ENCODE measurements at places on chromosomes 5 and 9.

DNA sequence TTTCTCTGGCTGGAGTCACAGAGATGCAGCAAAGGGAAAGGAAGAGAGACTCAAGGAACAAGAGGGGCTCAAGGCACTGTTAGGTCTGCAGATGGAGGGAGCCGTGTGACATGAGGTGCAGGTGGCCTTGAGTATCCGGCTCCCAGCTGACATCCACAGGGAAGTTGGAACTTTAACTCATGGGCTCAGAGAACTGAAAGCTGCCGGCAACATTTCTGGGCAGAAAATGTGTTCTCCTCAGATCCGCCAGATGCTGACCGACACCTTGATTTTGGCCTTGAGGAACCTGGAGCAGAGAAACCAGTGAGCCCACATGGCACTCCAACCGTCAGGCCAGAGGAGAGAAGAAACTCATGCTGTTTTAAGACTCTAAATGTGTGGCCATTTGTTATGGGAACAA lies 258.1 kb upstream of the IRX2 start:
- no peaks in the 10 kb centered on the region for H3K36me3 ChIP-seq
- H3K27me3 ChIP-seq: no peaks in the 10 kb centered on the region
- H3K4me1 ChIP-seq: no peaks in the 10 kb centered on the region
- no peak overlapping the region for H3K27ac ChIP-seq
- H3K4me3 ChIP-seq: no peak overlapping the region

GRCh38 chr9:69364510-69365150 lies 39.6 kb downstream of the ENTREP1 start:
- H3K36me3 ChIP-seq: no peaks in the 10 kb centered on the region
- H3K4me1 ChIP-seq: no peaks in the 10 kb centered on the region
- H3K27ac ChIP-seq: no peak overlapping the region
- H3K27me3 ChIP-seq: peaks cover 11% of the 10 kb centered on the region
- no peak overlapping the region for H3K4me3 ChIP-seq

DNA sequence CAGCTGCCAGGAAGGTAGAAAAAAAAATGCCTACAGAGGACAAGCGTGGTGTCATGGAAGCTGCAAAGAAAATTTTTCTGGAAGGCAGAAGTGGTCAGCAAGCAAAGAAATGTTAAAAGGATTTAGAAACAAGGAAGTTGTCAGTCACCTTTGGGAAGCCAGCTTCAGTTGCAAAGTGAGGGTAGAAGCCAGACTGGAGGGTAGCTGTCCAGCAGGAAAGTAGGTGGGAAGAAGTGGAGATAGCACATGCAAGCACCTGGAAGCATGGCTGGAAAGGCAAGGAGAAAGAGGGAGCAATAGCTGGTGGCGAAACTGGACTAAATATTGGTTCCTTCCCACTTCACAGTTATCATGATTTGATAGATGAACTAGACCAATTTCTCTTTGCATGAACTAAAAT lies 54.3 kb downstream of the ADRB2 start:
- H3K4me3 ChIP-seq: no peak overlapping the region
- H3K27me3 ChIP-seq: peaks cover 4% of the 10 kb centered on the region
- no peaks in the 10 kb centered on the region for H3K4me1 ChIP-seq
- H3K27ac ChIP-seq: no peak overlapping the region

GRCh38 chr9:103152473-103152872 lies 157.3 kb downstream of the CYLC2 start:
- H3K36me3 ChIP-seq: no peaks in the 10 kb centered on the region
- no peak overlapping the region for H3K27ac ChIP-seq
- H3K4me1 ChIP-seq: no peaks in the 10 kb centered on the region
- no peak for DNase-seq
- no peak overlapping the region for H3K4me3 ChIP-seq

DNA sequence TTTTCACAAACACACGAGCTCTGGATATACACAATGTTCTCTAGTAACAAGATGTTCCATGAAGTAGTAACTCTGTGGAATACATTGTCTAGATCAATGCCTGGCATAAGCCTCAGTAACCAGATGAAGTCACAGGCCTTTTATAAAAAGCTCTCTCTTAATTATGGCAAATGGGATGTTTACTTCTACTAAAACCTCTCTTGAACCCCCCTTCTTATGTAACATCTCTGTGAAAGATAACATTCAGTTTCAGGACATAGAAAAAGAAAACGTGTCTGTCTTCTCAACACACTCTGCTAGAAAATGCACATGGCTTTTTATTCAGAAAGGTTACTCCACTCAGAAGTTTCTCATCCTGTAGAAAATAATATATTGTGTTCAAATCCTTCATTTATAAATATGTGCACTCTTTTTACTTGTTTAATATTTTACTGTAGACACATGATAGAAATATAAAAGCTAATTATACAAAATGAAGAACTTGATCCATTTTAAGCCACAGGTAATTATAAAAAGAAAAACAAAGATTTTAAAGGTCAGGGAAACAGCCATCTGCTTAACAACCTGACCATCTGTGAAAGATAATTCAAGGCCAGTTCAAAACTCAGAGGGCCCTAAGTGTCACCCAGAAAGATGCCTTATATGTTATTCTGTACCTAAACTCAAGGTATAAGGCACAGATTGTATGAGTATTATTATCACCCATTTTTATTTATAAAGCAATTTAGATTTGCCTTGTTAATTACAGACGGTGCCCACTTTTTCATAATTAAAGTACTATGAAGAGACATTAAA lies 812.0 kb downstream of the CDH18 start:
- DNase-seq: no peak
- H3K4me1 ChIP-seq: no peaks in the 10 kb centered on the region
- no peak overlapping the region for H3K4me3 ChIP-seq
- H3K27ac ChIP-seq: no peak overlapping the region

GRCh38 chr5:124923131-124923530 lies 176.7 kb upstream of the ZNF608 start:
- no peak for DNase-seq
- H3K4me1 ChIP-seq: no peaks in the 10 kb centered on the region

DNA sequence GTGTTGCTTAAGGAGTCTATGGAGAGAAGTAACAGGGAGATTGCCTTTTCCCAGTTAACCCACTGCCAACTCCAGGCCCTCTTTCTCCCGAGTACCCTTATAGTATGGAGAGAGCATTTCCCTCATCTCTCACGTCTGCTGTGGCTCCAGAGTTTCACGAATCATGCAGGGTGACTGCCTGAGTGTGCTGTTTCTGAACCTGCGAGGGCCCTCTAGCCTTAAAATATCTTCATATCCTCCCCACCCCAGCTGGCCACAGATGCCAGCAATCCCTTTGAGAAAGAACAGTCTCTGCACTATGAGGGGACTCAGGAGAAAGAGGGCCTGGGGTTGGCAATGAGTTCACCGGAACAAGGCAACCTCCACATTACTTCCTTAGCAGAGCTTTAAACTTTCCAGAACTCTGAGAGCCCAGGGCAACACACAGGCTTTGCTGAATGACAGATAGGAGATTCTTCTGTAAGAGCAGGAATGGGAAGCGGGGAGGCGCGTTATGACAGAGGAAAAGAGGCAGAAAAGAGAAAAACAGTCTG lies 81.6 kb upstream of the ANKH start:
- H3K36me3 ChIP-seq: no peaks in the 10 kb centered on the region
- H3K4me3 ChIP-seq: no peak overlapping the region
- H3K4me1 ChIP-seq: no peaks in the 10 kb centered on the region
- H3K27ac ChIP-seq: no peak overlapping the region
- no peaks in the 10 kb centered on the region for H3K27me3 ChIP-seq

DNA sequence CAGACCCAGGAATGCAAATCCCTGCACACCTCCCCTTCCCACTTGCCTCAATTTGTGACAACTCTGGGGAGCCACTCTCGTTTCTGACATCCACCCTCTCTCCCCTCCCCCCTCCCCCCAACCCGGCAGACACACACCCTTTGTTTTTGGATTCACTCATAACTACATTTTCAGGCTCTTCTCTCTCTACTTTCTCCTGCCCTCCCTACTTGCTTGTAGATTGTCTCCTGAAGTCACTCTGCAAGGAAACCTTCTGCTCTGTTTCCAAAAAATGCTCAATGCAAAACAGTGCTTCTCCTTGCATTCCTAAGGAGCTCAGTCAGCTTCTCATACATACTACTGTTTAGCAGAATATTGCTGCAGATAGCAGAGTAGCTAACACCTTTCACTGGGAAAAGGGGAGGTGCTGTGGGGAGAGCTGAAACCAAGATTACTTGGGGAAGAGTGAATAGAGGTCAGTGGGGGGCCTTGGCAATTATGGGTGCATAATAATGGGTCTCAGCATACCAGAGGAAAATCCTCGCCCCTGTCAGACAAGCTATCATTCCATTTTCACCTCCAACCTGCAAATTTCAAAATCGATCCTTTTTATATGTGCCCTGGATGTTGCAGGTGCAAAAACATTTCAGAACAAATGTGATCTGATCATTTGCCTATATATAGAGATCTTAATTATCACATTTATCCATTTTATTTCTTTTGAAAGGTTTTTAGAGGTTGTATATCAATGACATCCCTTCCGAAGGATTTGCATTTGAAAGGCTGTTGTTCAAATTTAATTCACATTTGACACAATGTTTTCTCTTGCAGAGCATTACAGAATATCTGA lies 1860.7 kb upstream of the WWC1 start:
- DNase-seq: no peak
- H3K36me3 ChIP-seq: peaks cover 1% of the 10 kb centered on the region
- no peaks in the 10 kb centered on the region for H3K4me1 ChIP-seq
- no peaks in the 10 kb centered on the region for H3K27me3 ChIP-seq
- no peak overlapping the region for H3K27ac ChIP-seq

- no peak overlapping the region for H3K27ac ChIP-seq
- H3K36me3 ChIP-seq: no peaks in the 10 kb centered on the region
- no peak overlapping the region for H3K4me3 ChIP-seq
- no peaks in the 10 kb centered on the region for H3K27me3 ChIP-seq
- H3K4me1 ChIP-seq: peaks cover 33% of the 10 kb centered on the region
- no peak for DNase-seq
These were observed 4.0 kb downstream of the NADK2 start for GRCh38 chr5:36237751-36238150.

- no peaks in the 10 kb centered on the region for H3K36me3 ChIP-seq
- no peak overlapping the region for H3K27ac ChIP-seq
- H3K27me3 ChIP-seq: peaks cover 11% of the 10 kb centered on the region
- H3K4me1 ChIP-seq: no peaks in the 10 kb centered on the region
These were observed 136.7 kb upstream of the NFIL3 start for GRCh38 chr9:91560301-91560700.

DNA sequence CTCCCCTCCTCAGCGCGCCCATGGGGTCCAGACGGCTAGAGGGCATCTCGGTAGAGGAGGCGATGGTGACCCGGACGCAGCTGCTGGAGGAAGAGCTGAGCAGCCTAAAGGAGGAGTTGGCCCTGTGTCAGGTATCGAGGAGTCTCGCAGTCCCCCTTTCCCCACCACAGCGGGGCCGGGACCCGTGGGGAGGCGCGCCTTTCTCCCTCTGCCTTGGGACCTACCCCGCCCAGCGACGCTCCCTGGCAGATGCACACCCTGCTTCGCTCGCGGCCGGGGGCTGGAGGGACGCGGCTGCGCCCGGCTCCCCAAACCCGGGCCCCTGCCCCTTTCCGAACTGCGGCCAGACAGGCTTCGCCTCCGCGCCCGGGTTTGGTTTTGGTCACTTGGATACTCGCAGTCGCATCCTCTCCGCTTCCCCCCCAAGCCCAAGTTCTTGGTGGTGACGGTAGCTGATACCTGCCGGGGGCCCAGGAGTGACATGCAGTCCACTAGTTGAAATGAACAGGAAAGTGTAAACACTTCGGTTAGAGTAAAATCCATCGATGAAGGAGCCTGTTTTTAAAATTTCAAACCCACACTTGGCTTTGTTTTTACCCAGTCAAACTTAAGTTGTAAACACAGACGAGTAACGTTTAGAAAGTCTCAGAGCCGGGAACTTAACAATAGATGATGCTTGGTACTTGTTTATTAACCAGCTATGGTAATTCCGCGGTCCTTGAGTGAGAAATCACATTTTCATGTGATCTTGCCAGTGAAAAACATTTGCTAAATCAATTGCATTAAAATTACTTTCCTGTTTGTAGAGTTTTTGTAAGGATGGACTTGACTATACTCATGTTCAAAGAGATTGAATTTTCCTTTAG lies 688 bp downstream of the CNTLN start:
- H3K4me3 ChIP-seq: peak overlapping the region; percentile 44
- H3K4me1 ChIP-seq: peaks cover 11% of the 10 kb centered on the region
- H3K36me3 ChIP-seq: peaks cover 2% of the 10 kb centered on the region
- no peak for DNase-seq

DNA sequence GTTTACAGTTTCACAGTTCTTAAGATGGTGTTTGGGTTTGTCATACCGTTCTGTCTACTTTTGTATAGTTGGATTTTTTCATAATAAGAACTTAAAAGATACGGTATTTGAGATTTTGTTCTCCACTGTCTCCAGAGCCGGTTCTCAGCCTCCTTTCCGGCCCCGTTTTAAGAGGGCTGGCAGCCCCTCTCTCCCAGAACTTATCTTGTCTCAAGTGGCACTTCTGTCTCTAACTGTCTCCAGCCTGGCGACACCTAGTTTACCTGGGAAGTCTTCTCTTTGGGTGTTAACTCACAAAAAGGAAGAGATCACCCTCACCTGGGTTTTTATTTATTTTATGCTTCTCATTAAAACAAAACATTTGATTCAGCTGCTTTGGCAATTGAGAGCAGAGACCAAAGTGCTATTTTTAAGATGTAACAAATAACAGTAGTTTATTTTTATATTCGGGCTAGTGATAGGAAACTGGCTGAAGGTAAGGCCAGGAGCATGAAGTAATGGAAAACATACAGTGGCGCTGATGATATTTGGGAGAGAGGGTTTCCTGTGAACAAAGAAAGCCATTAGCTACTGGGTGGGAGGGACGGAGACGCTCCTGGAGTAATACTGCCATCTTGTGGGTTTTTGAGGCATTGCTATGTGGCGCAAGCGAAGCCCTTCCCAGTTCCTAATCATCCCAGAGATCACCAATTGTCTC lies 48.3 kb downstream of the ACER2 start:
- no peak overlapping the region for H3K27ac ChIP-seq
- H3K4me3 ChIP-seq: peak overlapping the region; percentile 28
- DNase-seq: peak; percentile 71
- H3K27me3 ChIP-seq: no peaks in the 10 kb centered on the region
- peaks cover 8% of the 10 kb centered on the region for H3K4me1 ChIP-seq

GRCh38 chr5:178367736-178368120 lies 135.1 kb upstream of the PHYKPL start:
- no peak overlapping the region for H3K27ac ChIP-seq
- no peak overlapping the region for H3K4me3 ChIP-seq
- H3K27me3 ChIP-seq: no peaks in the 10 kb centered on the region
- no peaks in the 10 kb centered on the region for H3K4me1 ChIP-seq

DNA sequence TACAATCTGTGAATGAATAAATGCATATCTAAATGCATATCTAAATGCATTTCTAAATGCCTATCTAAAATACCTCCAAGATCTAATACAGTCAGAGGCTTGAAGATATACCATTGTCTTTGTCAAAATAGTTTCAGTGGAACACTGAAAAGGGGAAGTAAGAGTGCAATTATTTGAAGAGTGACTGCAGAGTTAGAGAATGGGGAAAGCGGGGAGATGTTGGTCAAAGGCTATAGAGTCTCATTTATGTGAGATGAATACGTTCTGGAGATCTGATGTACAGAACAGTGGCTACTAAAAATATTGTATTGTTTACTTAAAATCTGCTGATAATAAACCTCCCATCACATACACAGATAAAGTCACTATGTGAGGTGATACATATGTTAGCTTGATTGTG lies 1126.2 kb upstream of the CDH9 start:
- no peaks in the 10 kb centered on the region for H3K27me3 ChIP-seq
- H3K4me1 ChIP-seq: no peaks in the 10 kb centered on the region
- no peak for DNase-seq
- H3K27ac ChIP-seq: no peak overlapping the region
- no peaks in the 10 kb centered on the region for H3K36me3 ChIP-seq

GRCh38 chr9:129312251-129313122 lies 134.4 kb upstream of the IER5L start:
- no peaks in the 10 kb centered on the region for H3K27me3 ChIP-seq
- no peak overlapping the region for H3K4me3 ChIP-seq
- H3K4me1 ChIP-seq: peaks cover under 1% of the 10 kb centered on the region
- DNase-seq: no peak
- H3K27ac ChIP-seq: no peak overlapping the region
- no peaks in the 10 kb centered on the region for H3K36me3 ChIP-seq
